Stimulated activated CD8-positive, alpha-beta memory T cell treated with anti-CD3 and anti-CD28 coated beads, Interleukin-7, amount 100 ng/mL, for 1 hour (primary cell): ENCODE measurements at places on chromosomes 13 and 19.

- no peak for DNase-seq
These were observed 97.2 kb downstream of the EPSTI1 start for GRCh38 chr13:42894765-42895243.

- DNase-seq, result no peak
These were observed 489.2 kb upstream of the ATXN8OS start for GRCh38 chr13:69618393-69618792.

- DNase-seq, result no peak
These were observed 1399.2 kb upstream of the ATXN8OS start for GRCh38 chr13:68708336-68708908.

DNA sequence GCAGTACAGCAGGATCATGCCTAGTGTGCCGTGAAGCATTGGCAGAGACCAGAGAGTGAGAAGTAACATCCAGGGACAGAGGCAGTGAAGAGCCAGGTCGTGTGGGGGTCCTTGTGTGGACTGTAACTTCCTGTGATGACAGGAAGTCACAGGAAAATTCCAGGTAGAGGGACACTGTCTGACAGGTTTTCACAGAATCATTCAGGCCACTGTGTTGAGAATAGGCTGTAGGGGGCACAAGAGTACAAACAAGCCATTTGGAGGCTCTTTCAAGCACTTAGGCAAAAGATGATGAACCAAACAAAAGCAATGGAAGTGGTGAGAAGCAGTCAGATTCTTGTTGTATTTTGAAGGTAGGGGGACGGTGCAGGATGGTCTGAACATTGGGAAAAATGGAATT lies 46.4 kb downstream of the N4BP2L1 start:
- no peak for DNase-seq

DNA sequence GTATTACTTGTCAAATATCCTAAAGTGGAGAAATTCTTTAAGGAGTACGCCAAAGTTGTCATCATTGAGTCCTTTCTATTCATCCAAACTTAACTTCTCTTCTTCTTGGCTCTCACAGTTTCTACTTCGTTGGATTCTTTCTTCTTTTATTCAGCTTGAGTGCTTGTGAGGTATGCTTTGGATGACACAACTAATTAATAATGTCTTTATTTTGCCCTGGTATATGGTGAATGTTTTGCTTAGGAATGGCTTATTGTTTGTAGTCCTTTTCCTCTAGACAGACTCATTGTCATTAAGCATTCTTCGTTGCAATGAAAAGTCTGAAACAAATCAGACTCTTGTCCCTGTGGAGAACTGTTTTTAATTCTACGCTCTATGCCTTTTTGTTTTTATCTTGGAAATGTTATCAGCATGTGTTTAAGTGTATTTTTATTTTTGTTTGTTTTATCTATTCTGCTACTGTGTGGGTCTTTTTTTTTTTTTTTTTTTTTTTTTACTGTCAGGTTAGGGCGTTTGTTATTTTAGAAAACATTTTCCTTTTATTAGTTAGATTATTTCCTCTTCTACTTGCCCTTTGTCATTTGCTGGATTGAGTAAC lies 471.5 kb downstream of the GPC6 start:
- DNase-seq, result no peak

DNA sequence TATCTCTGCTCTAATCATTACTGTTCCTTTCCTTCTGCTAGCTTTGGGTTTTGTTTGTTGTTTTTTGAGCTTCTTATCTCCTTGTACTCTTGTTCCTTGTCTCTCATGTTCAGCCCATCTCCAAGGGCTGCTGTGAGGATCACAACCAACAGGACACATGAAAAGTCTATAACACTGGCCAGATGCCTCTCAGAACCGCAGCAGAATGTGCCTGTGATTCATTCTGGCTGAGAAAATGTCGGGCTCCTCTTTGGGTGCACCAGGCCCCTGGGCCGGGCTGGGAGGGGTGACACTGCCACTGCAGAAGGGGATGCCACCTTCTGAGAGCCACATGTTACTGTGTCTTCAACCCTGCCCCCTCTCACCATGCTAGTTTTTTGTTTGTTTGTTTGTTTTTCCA lies 48.0 kb downstream of the GGACT start:
- no peak for DNase-seq

GRCh38 chr19:18013210-18014111 lies 5.5 kb downstream of the ARRDC2 start:
- DNase-seq, result no peak

DNA sequence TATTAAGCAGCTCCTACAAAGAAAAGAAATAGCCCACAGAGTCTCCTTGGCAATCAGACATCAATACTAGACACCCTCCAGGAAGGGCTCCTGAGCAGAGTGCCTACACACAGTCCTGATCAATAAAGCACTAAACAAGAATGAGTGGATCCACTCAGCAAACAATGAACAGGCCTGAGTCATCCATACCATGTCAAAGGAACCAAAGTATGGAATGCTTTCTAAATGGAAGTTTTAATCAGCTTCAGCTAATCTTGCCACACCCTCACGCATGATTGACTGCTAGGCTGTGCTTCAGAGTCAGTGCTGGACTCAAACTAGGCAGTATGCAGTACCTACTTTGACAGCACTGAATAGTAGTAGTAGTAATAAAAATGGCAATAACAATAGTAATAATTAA lies 392.7 kb upstream of the HTR2A start:
- DNase-seq, result no peak

DNA sequence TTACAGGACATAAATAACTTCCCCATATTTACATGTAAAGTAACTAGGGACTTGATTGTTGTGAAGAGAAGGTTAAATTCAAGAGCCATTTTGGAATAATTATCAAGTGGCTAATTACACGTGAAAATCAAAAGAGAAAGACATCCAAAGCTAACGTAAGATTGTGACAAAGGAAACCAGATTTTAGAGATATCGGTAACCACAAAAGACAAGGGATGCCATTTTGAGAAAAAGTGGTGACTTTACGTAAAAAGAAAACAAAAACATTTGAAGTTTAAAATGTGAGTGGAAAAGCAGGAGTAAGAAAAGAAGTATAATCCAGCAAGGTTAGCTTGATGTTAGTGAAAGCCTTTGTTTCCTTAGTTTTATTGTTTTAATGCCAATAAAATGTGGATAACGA lies 10.9 kb upstream of the VWA8 start:
- DNase-seq, result no peak

GRCh38 chr13:20977394-20977793 lies 74.8 kb upstream of the XPO4 start:
- no peak for DNase-seq

DNA sequence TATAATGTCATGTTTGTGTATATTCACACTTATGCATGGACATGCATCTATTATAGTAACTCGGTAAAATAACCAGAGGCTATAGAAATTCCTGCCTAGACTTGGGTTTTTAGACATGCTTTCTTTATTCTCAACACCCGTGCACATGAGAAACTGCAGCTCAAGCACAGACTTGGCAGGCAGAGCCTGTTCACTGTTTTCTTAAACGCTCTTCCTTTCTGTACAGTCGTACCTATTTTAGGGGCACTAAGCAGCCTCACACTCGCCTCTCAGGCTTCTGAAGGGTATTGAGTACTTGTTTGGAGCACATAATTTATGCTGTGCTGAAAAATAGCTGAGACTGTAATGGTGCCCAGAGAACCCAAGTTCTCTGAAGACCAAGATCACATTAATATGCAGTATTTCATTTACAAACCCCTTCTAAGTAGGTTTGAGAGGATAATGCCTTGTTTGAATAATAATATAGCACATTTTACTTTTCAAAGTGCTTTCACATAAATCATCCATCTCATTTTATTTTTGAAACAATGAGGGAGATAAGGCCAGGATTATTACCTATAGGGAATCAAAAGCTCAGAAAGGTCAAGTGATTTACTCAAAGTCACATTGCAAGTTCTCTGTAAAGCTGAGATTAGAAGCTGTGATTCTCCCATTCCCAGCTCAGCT lies 429.9 kb downstream of the SPRY2 start:
- no peak for DNase-seq

GRCh38 chr19:7512400-7512851 lies 3.5 kb upstream of the ZNF358 start:
- DNase-seq, result no peak

- DNase-seq, result no peak
These were observed 11.9 kb upstream of the GARIN5A start for GRCh38 chr19:50488389-50489194.

GRCh38 chr13:79374578-79374977 lies 31.5 kb downstream of the RBM26 start:
- DNase-seq, result no peak

DNA sequence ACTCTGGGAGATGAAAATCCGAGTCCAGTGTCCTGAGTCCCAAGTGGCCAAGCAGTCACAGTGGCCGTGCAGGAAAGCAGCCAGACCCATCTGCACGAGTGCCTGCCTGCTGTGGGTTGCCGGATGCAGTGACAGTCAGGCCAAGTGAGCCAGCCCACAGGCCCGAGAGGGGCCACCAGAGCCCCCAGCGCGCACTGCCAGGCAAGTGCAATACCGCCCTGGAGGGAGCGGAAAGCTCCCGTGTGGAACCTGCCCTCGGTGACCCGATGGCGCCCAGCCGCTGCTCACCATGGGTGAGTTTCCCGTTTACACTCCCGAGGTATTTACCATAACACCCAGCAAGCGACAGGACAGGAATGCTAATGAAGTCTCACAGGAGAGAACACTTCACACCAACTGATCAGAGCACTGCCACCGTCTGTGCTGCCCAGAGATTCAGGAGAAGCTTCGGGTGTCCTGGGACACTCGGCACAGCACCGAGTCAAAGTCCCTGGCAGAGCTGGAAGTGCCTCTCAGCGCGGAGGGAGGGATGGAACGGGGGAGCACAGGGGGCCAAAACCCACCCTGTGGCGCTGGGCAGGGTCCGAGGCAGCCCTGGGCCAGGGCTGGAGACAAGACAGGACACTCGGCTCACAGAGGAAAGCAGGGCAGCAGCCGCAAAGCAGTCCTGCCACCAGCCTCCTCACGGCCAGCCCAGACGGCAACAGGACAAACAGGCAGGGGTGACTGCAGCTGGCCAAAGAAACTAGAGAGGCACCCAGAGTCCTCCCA lies 21.3 kb upstream of the TINCR start:
- no peak for DNase-seq

- DNase-seq, result no peak
These were observed 430.3 kb upstream of the ATXN8OS start for GRCh38 chr13:69677343-69677742.

DNA sequence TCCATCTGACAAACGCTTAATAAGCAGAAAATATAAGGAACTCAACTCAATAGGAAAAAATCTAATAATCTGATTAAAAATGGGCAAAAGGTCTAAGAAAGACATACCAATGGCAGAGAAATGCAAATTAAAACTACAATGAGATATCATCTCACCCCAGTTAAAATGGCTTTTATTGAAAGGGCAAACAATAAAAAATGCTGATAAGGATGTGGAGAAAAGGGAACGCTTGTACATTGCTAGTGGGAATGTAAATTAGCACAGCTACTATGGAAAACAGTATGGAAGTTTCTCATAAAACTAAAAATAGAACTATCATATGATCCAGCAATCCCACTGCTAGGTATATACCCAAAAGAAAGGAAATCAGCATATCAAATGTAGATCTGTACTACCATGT lies 508.8 kb upstream of the GPC6 start:
- no peak for DNase-seq

DNA sequence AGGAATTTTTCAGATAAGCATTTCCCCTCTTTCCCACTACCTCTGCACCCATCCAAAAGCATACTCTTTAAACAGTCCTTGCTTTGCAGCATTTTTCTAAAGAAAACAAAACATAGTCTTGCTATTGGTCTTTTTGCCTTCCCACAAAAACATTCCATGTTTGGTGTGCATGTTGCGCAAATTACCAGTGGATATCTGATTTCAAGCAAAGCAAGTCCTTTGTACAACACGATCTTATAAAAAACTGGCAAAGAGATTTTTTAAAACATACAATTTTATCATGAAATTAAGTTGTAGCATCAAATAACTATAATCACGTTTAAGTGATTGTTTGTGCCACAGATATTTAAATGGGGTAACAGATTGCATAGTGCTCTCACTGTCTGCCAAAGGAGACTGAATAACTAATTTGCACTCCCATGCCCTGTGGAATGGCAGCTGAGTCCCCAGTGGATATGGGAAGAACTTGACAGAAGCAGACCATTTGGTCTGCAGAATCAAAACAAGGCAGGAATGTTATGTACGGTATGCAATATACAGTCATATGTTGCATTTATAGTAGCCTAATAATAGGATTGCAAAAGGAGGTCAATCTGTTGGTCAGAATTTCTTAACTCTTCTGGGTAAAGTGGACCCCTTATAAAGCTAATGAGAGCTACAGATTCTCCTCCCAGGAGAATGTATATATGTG lies 285.7 kb downstream of the TBC1D4 start:
- DNase-seq, result no peak

GRCh38 chr13:31012655-31013024 lies 80.2 kb downstream of the TEX26 start:
- no peak for DNase-seq

DNA sequence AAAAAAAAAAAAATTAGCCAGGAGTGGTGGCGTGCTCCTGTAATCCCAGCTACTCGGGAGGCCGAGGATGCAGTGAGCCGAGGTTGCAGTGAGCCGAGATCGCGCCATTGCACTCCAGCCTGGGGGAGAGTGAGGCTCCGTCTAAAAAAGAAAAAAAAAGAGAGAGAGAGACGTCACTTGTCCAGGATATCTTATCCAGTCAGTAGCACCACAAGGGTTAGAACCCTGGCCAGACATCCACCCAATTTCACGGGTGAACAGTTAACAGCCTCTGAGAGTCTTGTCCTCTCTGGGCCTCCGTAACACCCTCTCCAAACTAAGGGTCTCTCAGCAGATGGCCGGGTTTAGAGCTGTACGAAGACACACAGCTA lies 917 bp upstream of the CLPTM1 start:
- no peak for DNase-seq

- DNase-seq, result no peak
These were observed 553.1 kb downstream of the DCT start for GRCh38 chr13:93926425-93926824.

GRCh38 chr13:33636243-33636642 lies 181.7 kb upstream of the RFC3 start:
- no peak for DNase-seq

GRCh38 chr19:52665529-52665928 lies 27.4 kb upstream of the ZNF83 start:
- DNase-seq, result no peak

DNA sequence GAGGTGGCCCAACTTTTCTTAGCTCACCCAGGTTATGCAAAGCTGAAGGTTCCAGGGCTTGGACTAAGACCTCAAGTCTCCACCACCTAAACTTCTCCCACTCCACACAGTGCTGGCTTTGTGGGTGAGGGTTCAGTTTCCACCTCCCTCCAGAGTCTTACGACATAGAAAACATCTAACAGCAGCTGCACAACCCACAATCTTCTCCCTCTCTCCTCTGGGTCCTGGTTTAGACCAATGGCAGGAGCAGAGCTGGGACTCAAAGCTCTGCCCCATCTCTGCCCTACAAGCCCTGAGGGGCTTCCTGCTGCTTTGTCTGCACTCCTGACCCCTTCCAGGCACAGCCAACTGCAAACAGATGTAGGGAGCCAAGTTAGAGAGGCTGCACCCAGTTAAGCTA lies 16.0 kb downstream of the IRGC start:
- DNase-seq, result no peak

- no peak for DNase-seq
These were observed 43.2 kb downstream of the FLT3 start for GRCh38 chr13:28056970-28057712.
